ENCODE measurements at places on chromosomes 3 and 15.

- no peak for DNase-seq
Observed at GRCh38 chr15:68781217-68781616, 39.5 kb downstream of the ANP32A start.

DNA sequence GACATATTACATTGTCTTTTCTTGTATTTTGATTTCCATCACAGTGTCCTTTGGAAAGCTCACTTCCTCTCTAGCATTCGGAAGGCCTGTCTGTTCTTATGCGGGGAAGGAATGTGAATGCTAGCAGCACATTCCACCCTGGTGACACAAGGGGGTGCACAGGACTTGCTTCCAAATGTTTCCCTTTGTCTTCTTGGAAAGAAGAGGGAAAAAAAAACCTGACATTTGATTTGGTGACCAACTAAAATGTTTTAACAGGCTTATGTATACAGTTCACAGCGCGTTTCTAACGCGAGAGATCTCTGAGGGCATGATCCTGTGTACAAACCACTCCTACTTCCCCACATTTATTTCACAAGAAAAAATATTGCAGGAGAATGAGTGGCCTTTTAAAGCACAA is 107.6 kb upstream of the FXR1 start:
- DNase-seq, result peak; percentile 9

DNA sequence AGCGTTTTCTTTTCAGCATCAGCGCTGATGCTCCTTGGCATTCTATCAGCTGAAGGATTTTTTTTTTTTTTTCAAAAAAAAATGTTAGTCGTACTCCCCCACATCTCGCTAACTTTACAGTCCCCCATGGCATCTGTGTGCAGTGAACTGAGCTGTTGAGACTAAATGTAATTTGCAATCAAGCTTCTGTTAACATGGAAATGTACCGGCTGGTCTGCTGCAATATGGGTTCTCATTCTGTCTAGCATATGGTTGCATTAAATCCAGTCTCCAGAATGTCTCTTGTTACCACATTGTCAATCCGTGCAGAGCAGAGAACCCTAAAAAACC is 32.2 kb upstream of the TPRG1 start:
- no peak for DNase-seq

DNA sequence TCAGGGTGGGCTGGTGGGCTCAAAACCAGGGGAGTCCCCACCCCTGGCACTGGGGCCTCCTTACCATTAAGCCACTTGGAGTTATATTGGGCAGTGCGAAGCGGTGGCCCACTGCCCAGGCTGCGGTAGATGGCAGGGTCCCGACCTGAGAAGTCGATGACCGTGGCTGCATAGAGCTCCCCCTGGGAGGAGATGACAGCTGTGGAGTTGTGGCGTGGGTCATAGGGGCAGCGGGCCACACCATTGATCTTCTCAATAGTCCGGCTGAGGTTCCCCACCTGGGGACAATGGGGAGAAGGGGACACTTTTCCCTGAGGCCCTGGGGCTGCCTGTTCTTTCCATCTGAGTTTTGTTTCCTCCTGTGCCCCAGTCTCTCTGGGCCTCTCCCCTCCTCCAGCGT is 99.8 kb downstream of the SEMA5B start:
- DNase-seq, result no peak

DNA sequence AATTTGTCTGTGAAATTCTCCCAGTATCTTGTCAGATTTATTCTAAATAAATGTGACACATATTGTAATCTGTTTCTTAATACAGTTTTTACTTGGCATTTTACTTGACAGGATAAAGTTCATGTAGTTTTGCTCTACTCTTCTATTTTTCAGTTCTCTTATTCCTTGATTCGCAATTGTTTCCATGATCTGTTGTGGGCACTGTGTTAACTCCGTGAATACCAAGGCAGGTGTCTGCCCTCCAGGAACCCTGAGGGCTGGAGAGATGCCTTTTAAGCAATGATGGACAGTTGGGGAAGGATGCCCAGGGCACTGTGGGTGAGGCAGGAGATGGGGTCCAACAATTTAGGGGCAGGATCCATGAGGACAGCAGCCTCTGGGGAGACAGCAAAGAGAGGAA is 3.1 kb downstream of the CLDN11 start:
- no peak for DNase-seq

DNA sequence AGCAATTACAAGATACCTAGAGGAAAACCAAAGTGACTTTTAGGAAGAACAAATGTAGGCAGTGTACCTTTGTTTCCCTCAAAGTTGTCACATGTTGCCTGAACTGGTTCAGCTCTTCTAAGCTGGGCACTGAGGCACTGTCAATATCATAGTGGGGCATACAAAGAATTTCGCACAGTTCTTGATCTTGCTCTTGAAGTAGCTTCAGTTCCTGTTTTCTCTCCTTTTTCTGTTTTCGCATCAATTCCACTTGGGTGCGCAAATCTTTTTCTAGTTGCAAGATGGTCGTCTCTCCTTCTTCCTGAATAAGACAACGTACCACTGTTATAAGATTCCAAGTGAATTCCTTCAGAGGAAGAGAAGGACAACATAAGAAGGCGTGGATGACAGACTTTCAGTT is 12.7 kb downstream of the PRC1 start:
- DNase-seq, result no peak

- DNase-seq, result no peak
Observed at GRCh38 chr3:123397050-123397590, 51.8 kb downstream of the ADCY5 start.

DNA sequence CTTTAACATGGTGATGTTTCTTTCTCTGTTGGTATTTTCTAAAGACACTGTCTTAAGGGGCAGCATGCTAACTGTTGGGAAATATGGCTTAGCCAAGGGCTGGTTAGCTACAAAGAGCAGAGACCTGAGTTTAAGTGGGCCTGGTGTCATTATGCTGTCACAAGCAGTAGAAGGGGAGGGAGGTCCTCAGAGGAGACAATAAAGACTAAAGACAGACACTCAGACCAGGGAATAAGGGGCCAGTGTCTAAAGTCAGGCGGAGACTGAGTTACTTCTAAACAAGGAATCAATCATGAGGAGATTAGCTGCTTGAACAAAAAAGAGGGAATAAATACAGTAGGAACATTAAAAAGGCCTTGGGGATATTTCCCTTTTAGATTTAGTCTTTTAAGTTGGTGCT is 142.7 kb upstream of the DPPA4 start:
- DNase-seq, result no peak

DNA sequence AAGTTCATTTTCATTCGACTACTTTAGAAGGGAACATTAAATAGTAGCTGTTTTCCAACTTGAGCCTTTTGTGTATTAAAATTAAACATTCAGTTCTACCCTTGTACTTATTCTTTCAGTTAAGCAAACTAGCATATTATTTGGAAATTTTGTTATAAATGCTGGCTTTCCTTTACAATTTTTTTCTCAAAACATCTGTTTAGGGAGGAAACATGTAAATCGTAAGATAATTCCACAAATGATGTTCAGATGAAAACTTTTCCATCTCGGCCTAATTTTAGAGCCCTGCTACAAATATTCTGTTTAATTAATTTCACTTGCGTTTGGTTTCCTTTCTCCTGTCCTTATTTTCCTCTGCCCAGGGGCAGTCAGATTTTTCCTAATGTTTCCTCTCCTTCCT is 476.2 kb upstream of the RGMA start:
- DNase-seq, result no peak

DNA sequence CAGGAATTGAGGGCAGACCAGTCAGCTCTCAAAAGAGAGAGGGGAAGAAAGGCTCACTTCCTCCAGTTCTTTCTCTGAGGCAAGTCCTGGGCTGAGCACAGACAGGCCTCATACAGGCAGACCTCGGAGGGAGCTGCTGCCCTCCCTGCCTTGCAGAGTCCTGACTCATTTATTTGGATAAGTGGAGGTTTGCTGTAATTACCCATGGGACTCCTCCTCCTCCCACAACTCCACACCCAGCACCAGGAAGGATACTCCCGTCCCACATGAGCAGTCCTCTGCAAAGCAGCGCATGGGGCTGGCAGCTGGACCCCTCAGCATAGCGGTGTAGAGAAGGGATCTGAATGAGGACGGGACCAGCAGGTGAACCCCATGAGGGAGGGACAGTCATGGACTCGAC is 13.4 kb upstream of the SCN10A start:
- DNase-seq, result no peak

- DNase-seq, result no peak
Observed at GRCh38 chr15:73442421-73442820, 543 bp upstream of the REC114 start.

GRCh38 chr3:4589475-4590097 is 96.4 kb downstream of the ITPR1 start:
- DNase-seq, result no peak

DNA sequence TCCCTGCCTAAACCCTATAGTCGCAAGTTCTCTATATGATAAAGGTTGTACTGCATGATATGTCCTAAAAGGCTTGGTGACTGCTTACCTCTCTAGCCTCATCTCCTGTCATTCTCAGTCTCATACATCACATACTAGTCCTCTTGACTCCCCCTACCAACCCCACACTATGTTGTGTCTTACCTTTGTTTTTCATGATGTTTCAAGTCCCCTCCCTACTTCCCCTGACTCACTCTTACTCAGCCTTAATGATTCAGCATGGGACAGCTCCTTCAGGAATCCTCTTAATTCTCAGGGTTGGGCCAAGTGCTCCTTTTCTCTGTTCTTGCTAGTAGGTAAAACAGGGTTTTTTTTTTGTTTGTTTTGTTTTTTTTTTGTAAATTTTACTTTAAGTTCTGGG is 49.6 kb downstream of the SLMAP start:
- DNase-seq, result no peak

DNA sequence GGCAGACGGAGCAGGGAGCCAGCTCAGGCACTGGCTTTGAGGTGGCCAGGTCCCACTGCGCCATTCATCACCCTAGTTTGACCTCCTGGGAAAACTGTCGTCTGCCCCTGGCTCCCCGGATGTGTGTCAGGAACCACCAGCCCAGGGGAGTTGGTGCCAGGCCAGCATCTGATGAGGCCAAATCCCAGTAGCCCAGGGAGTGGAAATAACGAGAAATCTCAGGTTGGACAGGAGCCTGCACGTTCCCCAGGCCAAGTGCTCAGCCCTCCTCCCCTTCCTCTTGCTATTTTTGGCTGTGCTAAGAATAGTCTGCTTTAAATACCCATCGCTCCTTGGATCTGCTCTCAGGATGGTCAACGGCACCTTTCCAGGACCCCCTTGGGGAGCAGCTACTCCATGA is 93.1 kb upstream of the RPL32 start:
- DNase-seq, result no peak

GRCh38 chr15:41337047-41337446 is 4.4 kb downstream of the NUSAP1 start:
- DNase-seq, result no peak

- DNase-seq, result no peak
Observed at GRCh38 chr3:14298442-14298841, 104.0 kb upstream of the SLC6A6 start.

DNA sequence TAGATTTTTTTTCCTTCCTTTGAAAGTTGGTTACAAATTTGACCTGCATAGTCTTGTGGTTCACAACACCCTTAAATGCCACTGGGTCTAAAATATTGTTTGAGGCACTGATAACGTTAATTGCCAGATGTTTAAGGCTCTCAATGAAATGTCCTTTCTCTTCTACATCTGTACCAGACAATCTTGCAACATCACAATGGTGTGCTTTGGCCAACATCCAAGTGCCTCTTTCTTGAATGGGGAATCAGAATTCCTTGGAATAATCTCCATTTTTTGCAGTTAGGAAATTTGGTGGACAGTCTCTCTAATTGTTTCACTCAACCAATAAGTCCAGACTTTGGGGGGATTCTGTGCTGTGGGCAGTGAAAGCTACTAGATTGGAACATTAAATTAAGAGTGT is 26.0 kb upstream of the PEX5L start:
- DNase-seq, result no peak

DNA sequence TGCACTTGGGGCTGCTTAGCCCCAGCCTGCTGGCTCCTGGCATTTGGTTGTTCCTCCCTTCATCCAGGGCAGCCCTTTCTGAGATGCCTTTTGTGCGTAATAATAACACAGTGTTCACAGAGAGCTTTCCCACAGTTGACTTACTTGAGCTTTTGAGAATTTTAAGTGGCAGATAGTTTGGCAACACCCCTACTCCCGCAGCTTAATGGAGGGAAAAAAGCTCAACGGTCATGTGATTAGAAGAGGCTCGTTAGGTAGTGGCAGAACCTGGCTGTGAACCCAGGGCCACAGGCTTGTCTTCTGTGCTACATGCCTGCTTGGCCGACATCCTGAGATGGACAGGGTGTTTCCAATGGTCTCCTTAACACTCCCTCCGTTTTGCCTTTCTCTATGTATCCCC is 4.7 kb downstream of the KBTBD13 start:
- no peak for DNase-seq

- DNase-seq, result no peak
Observed at GRCh38 chr3:136512381-136512780, 239.8 kb downstream of the STAG1 start.

DNA sequence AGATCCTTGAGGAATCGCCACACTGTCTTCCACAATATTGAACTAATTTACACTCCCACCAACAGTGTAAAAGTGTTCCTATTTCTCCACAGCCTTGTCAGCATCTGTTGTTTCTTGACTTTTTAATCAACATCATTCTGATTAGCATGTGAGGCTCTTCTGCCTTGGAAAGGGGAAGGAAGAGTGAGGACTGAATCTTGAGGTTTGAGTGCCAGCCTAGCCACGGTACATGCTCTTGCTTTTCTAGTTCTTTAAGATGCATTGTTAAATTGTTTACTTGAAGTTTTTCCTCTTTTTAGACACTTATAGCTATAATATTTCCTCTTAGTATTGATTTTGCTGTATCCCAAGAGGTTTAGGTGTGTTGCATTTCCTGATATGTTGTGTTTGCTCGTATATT is 596.1 kb downstream of the OTOL1 start:
- no peak for DNase-seq

GRCh38 chr15:99593070-99593469 is 27.3 kb downstream of the MEF2A start:
- DNase-seq, result no peak

- no peak for DNase-seq
Observed at GRCh38 chr3:113242096-113242581, 30.8 kb downstream of the BOC start.

- DNase-seq, result no peak
Observed at GRCh38 chr3:149384167-149384566, 6.7 kb upstream of the TM4SF1 start.

DNA sequence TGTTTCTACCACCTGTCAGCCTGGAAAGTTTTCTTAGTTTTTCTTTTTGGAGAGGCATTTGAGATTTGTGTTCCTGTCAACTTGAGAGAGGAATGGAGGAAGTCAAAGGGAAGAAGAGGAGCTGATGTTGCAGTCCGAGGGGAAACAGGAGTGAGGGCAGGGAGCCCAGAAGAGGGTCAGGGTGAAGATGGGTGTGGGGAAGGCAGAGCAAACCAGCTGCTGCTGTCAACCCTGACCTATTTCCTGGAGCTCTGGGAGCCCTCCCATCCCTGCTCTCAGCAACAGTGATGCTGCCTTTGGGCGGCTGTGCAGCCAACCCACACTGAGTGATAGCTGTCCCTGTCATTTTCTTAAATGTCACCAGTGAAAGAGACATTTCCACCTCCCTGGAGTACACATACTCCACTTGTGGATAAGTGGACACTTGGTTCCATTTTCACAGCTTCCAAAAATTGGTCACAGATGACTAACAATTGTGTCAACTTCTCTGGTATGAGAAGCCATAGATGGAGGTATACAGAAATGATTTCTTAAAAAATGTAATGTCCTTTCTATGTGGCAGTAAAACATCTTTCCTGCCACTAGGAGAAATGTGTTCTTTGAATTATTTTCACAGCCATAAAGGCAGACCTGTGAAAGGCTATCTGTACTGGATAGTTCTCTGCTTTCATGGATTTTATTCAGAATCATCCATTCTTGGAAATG is 556.3 kb upstream of the TBL1XR1 start:
- DNase-seq, result no peak
